ENCODE measurements at places on chromosomes 1 and 21.

GRCh38 chr1:71667216-71667615 lies 586.4 kb upstream of the ZRANB2 start:
- peak; percentile 1 for DNase-seq

GRCh38 chr21:31273278-31273677 lies 70.8 kb downstream of the TIAM1 start:
- no peak for DNase-seq

DNA sequence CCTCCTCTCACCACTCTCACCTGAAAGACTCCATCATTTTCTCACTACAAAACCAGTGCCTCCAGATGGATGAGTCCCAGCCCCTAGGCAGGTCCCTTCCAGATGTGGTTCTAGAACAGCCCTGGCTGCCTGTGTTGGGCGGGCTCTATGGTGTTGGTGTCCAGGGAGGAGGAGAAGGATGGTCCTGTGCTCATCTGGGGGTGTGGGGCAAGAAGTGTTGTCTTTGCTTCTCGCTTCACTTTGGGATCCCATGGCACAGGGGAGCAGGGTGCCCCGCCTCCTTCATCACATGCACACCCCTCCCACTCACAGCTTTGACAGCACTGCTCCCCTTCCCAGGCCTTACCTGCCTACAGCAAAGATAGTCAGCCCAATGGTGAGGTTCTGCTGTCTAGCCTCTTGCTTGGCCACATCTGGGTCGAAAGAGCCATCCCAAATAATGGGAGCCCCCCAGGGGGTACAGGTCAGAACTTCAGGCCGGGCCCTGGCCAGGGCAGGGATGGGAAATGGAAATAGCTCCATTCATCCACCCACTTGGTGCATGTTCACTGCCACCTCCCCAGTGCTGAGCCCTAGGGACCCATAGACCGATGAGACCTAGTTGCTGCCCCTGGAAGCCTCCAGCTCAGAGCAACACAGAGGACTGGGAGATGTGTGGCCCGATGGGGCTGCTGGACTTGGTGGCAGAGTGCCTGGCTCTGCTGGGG lies 9.0 kb downstream of the A3GALT2 start:
- no peak for DNase-seq

- no peak for DNase-seq
These were observed 264.7 kb downstream of the CTH start for GRCh38 chr1:70675737-70676156.

DNA sequence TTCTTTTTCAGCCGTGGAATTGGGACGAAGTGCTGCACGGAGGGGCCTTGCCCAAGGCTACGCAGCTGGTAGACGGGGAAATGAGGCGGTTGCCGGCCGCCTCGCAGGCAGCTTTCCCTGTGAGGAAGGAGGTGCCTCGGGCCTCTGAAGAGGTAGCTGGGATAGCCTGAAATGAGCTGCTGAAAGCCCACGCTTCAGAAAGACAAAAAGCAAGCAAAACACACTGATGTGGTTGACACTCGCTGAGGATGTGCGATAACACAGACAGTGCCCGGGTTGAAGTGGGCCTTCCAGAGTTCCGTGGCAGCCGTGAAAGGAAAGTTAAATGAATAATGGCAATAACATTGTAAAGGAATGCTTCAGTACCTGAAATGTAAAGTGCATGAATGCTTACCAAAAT lies 47.2 kb downstream of the S1PR1 start:
- DNase-seq = no peak

DNA sequence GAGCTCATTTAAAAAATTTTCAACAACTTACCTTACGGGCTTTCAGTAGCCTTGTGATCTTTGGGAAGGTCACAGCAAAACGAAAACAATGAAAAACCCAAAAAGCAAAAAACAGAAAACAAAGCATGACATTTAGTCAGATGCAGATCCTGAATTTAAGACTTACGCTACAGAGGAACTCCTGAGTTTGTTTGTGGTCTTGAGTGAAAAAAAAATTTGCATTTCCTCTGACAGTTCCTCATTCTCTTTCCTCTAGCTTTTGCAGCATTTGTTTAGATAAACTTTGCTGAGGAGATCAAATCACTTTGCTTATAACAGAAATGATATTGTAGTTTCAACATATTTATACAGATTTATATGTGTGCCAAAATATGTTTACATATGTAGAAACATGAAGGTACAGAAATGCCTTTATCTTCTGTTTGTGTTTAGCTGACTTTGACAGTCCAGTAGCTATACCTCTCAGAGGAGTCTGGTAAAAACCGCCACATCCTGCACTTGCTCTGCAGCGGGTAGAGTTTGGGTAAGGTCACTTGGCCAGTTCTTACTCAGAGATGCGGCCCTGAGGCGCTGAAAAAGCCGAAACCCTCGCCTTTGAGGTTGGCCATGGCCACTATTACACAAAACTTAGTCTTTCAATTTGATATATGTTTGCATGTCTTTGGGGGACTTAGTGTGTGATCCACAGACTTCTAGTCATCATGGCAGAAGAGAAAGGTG lies 142.5 kb downstream of the TNR start:
- peak; percentile 6 for DNase-seq

- DNase-seq = no peak
These were observed 53.7 kb downstream of the PAX7 start for GRCh38 chr1:18684303-18684702.

GRCh38 chr1:81213279-81213678 lies 587.5 kb upstream of the ADGRL2 start:
- DNase-seq = peak; percentile 33

DNA sequence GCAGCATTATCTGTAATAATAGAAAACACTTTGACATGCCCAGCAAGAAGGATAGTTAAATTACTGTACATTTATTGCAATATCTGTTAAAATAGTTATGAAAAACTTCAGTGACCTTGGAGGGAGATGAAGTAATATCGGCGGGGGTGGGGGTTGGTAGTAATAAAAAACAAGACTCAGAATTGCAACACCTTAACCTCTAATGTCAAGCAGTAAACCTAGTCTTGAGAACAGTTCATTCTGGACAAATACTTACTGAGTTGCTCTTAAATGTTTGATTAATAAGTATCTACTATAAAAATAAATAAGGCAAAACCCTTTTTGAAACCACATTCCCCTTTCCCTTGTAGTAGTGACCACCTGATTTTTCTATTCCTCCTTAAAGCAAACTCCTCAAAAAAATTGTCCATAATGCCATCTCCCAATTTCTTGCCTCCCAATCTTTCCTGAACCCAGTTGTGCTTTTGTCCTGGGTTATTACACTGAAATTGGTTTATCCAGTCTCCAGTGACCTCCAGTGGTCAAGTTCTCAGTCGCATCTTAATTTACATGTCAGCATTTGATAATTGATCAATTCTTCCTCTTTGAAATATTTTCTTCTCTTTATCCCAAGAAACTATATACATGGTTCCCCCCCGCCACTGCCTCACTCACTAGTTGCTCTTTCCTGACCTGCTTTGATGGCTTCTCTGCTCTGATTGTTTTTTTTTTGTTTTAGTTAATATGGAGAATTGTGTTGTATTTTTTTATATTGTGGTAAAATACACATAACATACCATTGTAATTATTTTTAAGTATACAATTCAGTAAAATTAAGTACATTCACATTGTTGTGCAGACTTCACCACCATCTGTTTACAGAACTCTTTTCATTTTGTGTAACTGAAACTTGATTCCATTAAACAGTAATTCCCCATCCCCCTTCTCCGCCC lies 36.8 kb downstream of the RAP1A start:
- DNase-seq = peak; percentile 59

GRCh38 chr1:93288558-93288957 lies 57.1 kb upstream of the DR1 start:
- no peak for DNase-seq

- no peak for DNase-seq
These were observed 766 bp upstream of the FAM131C start for GRCh38 chr1:16074217-16074616.

DNA sequence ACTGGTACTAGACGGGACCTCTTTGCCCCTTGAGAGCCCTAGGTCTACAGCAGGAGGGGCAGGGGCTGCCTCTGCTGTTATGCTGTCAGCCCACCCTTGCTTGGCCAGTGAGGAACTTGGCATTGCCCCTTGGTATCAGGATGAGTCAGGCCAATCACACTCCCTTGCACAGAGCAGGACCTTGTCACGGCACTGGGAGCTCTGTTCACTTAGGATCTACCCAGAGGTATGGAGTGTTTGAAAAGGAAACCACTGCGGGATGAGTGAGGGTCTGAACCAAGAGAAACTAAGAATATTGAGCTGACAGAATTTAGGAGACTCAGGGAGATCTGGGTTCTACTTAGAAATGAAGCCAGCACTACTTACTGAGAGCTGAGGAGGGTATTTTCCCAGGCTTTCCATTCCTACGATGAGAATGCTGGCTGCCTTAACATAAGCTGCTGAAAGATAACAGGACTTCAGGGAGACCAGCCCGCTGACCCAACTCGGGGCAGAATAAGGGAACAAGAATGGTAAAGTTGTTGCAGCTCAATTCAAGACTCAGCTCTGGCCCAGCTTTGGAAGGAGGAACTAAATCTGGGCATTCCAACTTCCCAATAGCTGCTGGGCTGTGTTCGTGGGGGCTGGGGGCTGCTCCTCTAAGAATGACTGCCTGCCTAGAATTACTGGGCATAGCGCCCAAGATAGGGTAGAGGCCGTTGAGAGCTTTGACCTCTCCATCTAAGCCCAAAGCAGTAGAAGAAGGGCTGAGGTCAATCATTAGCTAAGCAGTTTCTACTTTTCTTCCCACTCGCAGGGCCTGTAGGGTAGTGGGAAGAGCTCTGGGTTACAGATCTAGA lies 1.5 kb downstream of the FABP3 start:
- peak; percentile 84 for DNase-seq

- DNase-seq = no peak
These were observed 574.9 kb upstream of the CAMK1G start for GRCh38 chr1:209008586-209008985.

GRCh38 chr1:224458296-224458695 lies 23.7 kb upstream of the WDR26 start:
- DNase-seq = no peak

GRCh38 chr1:150235294-150235851 lies 539 bp downstream of the ANP32E start:
- peak; percentile 34 for DNase-seq

DNA sequence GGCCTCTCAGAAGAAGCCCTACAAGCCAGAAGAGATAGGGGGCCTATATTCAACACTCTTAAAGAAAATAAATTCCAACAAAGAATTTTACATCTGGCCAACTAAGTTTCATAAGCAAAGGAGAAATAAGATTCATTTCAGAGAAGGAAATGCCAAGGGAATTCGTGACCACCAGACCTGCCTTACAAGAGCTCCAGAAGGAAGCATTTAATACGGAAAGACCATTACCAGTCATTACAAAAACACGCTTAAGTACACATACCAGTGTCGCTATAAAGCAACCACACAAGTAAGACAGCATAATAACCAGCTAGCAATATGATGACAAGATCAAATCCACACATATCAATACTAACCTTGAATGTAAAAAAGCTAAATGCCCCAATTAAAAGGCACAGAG lies 704.9 kb upstream of the CHRM3 start:
- DNase-seq = no peak

DNA sequence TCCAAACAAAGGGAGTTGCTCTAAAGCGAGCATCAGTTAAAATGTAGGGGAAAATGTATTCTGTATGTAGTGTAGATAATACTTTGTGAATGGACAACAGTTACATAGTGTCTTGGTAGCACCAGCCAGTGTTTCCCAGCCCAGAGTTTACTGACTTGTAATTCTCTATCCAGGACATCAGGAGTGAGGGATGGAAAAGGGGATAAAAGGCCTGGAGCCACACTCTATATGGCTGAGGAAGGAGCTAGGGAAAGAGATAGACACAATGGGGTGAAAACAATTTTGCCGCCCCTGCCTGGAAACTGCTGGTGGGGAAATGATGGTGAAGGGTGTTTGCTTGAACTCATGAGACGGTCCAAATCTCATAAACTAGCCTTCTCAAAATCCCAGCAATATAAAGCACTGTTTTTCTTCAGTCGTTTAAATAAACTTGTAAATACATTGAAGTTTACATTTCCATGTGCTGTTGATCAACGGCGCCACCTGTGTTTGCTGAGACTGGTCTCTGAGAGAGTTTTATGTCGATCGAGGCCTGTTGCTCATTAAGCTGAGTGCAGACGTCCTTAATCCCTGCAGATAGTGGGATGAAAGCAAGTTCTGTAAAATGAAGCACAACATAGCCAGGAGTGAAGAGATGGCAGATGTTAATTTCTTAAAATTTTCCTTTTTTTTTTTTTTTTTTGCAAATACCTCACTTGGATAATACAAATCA lies 27.9 kb upstream of the AGO1 start:
- no peak for DNase-seq

- peak; percentile 1 for DNase-seq
These were observed 209.9 kb upstream of the COA6 start for GRCh38 chr1:234163267-234163919.

DNA sequence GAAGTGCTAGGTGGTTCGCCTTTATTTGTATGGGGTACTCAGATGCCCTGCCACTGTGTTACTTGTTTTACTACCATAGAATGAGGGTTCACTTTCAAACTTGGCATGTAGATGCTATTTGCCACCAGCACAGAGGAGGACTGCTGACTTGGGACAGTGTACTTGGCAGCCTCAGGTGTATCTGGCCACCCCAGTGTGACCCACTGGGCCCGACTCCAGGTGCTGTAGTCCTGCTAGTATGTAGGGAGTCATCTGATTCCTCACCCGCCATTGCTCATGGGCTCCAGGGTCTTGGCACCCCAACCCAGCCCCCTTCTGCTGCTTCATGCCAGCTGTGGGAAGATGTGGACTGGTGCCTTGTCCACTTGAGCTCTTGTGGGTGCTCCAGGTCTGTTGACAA lies 40.0 kb downstream of the ZNF678 start:
- no peak for DNase-seq

All from suppressor macrophage treated with lipopolysaccharide for 1 hour (primary cell).